ENCODE measurements at places on chromosomes 4 and X.
A peak's percentile ranks its signal among the peaks of the same experiment; 100 is the strongest.

DNA sequence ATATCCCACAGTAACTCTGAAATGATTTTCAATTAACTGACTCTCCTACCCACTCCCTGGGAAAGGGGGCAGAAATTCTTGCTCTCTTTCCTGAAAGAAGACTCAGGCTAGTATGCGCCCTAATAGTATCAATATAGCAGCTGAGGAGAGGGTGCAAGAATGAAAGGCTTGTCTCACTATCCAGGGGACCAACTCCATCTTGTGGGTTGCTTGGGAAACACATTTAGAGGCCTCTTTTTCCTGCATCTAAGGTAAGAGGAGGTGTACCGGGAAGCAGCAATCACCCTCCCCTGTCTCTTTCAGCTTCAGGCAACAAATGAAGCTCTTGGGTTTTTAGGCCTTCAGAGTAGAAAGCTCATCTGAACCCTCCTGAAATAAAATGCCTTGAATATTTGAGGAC, 11.3 kb downstream of the TMEM255A start:
- DNase-seq: no peak

GRCh38 chr4:173698557-173699262, 168.7 kb upstream of the HAND2 start:
- no peak for DNase-seq

DNA sequence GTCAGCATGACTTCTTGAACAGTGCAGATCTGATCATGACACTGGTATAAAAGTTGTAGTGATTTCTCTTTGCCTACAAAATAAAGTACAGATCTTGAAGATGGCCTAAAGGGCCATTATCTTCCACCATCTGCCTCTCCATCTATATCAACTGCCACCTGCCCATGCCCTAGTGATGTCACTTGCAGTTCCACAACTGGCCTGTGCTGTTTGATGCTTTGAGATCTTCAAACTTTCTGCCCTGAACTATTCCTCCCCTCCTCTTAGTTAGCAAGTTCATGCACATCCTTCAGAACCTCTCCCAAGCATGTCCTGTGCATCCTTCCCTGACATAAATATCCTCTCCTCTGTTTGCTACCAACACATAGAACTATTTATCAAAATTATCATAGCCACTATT, 217.0 kb downstream of the SOWAHB start:
- peak; percentile 23 for DNase-seq

GRCh38 chrX:115047181-115047580, 29.8 kb upstream of the IL13RA2 start:
- DNase-seq: no peak

GRCh38 chr4:83335701-83336100, 1.1 kb upstream of the HPSE start:
- DNase-seq: no peak

DNA sequence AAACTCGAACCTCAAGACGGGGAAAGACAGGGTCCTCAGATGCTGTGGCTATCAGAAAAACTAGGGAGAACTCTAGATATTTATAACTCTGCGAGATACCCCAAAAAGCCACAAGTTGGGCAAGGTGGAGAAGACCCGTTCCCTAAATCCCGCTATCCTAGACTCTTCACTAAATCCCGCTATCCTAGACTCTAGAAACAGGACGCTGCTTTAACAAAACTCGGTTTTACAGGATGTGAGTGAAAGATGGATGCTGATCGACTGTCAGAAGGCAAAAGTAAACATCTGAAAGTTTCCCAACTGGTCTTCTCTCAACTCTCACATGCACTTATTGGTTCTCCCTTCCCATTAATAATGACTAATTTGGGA, 270 bp downstream of the DNAAF6 start:
- no peak for DNase-seq

- DNase-seq: no peak
These were observed at the start of gene MAGEB1 for GRCh38 chrX:30246769-30247489. Gene MAGEB1 (plus strand): TSS chrX:30247146. CDS start chrX:30250494, 3,348 bp downstream.

DNA sequence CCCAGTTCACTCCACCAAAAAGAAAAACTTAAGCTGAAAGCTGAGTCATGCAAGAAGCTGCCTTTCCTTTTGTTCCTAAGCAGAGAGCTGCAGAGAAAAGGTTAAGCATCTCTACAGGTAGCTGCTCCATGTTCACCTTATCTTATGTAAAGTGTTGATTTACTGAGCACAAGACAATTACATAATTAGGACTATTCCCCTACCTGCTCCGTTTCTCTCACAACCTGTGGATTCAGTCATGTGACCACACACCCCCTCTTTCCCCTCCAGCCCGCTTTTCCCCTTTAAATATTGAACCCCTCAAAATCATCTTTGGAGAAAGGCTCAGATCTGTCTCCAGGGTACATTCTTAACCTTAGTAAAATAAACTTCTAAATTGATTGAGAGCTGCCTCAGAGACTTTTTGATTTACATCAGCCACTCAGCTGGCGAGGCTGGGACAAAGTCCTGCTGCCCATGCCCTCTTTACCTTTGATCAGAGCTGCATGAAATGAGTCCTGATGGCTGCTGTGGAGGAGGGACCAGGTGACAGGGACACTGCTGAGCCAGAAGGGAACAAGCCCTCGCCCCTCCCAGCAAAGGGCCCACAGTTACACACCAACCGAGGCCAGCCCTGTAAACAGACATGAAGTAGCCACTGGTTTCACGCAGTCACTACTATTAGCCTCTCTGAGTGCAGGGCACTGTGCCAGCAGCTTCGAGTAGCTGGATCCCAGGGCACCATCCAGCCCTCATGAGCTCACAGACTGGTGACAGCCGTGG, 53.9 kb upstream of the C4orf50 start:
- no peak for DNase-seq

DNA sequence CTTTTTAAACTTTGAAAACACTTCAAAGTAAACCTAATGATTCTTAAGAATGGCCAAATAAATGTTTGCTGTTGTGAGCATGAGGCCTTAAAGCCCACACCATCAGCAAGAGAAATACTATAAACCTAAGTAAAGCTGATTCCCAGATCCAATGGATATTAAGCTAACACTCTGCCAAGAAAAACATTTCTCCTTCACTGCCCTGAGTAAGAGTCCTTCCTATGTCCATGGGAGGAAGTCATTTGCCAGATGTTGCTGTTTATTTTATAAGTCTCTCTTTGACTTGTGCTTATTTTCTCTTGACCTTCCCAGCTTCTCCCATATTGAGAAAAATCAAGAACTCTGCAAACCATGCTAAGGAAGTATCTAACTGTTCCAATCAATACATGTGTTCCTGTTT, 154.3 kb upstream of the EDNRA start:
- no peak for DNase-seq

GRCh38 chr4:161003418-161004057, 1160.3 kb downstream of the FSTL5 start:
- no peak for DNase-seq

- DNase-seq: no peak
These were observed 26.5 kb upstream of the CCDC160 start for GRCh38 chrX:134210465-134210864.

GRCh38 chr4:80173401-80173800, 23.9 kb upstream of the PRDM8 start:
- DNase-seq: no peak

GRCh38 chrX:106894978-106895452, 8.1 kb downstream of the RIPPLY1 start:
- peak; percentile 68 for DNase-seq

DNA sequence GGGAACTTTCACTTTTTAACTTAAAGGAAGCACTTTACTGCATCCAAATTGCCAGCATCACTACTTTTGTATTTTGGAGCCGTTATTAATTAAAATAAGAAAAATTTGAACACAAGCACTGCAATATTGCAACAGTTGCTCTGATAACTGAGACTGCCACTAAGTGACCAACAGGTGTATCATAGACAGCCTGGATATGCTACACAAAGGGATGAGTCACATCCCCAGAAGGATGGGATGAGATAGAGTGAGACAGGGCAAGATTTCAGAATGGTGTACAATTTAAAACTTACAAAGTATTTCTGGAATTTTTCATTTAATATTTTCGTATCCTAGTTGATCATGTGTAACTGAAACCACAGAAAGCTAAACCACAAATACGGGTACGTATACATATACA, 204.1 kb downstream of the MAPK10 start:
- no peak for DNase-seq

DNA sequence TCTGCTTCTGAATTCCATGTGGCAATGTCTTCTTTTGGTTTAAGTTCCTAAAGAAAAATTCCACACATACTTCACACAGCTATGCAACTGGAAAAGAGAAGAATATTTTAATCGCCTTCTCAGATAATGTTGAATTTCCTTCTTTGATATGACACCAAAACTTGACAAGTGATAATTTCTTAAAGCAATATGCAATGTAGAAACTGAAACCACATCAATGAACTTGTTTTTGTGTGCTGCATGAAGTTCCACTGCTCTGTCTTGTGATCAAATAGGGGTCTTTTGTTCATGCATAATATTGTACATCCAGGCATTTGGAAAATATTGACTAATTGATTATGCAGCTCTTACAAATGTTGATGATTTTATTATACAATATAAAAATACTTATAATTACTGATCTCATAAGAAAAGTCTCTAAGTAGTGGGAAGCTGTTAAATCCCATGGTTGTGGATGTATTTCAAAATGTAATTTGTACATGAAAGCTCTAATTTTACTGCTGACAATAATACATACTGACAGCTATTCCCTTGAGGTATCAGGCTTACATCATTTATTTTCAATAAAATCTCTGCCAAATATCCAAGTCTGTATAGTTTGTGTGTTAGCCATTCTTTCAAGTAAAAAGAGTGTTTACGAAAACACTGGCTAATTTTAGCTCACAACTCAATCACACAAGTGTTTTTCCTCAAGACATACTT, 56.5 kb downstream of the AGA start:
- no peak for DNase-seq

DNA sequence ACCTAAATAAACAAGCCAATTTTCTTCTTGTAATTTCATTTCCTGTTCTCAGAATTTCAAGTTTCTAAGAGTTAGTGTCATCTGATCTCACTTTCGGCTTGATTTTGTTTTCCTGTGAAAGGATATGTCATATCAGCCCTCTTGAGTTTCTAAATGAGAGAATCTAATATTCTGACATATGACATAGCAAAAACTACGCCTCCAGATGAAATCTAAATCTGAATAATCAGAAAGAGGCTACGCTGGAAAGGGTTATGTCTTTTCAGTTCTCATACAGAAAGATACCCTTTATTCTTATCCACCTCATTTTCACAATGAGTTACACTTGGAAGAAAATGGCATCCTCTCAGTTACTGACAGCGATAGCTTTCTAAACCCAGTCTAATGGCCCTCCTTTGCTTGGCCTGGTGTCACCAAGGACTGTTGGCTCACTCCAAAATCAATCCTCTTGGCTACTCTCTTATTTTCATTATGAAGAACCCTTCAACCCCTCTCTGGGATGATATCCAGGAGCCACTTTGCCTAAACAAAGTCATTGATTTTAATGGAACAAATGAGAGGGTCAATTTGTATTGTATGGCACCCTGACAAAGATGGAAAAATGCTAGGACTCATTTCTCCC, 65.6 kb downstream of the ASB9 start:
- DNase-seq: no peak

GRCh38 chr4:141497627-141498026, 138.8 kb upstream of the IL15 start:
- no peak for DNase-seq
